Naive thymus-derived CD4-positive, alpha-beta T cell (primary cell): ENCODE measurements at places on chromosomes 4 and X. TPM values are rescaled to one million over a fixed set of nuclear protein-coding genes. Genes with fewer than 3 reads are reported as not detected.

Gene TLR1
- 22.0 and 23.1 TPM in 2 replicates for total RNA-seq

Gene DCK
- 47.7 TPM for total RNA-seq

Gene TBC1D8B
- total RNA-seq, result 1.7 TPM

Gene STATH
- not detected for total RNA-seq

Gene RAB40A
- 0.17 and 0.28 TPM in 2 replicates for total RNA-seq

Gene RAB9B
- total RNA-seq, result 0.40 TPM

Gene CCDC149
- 0.08 TPM in 1 of 2 replicates, not detected in the other for total RNA-seq

Gene LCORL
- total RNA-seq, result 15.2 TPM

Gene HTN3
- total RNA-seq, result not detected

Gene ANOS1
- 0.05 TPM for total RNA-seq

Gene FAM184B
- total RNA-seq, result 0.08 TPM

Gene MEPE
- not detected for total RNA-seq
